ENCODE measurements at places on chromosomes 3 and 15.

DNA sequence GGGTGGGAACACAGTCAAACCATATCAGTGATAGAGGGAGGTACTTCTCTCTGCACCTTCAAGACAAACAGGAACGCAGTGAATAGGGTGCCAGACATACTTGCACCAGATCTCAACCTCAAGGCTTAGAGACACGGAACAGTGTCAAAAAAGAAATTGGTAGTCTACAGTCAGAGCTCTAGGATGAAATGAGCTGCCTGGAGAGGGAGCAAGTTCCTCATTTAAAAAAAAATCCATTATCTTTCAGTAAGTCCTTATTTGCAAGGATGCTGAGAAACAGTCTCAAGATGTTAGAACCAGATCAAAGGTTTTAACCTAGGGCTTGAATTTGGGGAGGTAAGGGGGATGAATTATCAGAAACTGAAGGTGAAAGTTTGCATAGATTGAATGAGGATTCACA lies 20.2 kb upstream of the LMCD1 start:
- DNase-seq, result no peak

- no peak for DNase-seq
These were observed 39.8 kb downstream of the ACSBG1 start for GRCh38 chr15:78194568-78194925.

DNA sequence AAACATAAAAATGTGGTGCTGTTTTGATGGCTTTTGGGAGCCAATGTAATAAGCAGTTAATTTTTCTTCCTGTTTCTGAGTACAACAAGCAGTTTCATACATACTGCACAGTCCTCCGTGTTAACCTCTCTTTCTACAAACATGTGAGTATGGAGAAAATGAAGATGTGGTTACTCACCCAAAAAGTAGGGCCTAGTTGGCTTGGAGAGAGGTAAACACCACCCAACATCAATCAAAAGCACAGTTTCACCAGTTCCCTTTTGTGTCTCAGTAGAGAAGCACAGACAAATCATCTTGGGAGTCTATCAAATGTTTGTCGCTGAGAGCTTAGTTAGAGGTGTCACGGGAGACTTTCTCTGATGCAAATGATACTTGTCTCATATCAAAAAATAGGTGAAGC lies 320.2 kb downstream of the UNC13C start:
- no peak for DNase-seq

- DNase-seq, result no peak
These were observed 313.4 kb upstream of the CHRM5 start for GRCh38 chr15:33654860-33655259.

DNA sequence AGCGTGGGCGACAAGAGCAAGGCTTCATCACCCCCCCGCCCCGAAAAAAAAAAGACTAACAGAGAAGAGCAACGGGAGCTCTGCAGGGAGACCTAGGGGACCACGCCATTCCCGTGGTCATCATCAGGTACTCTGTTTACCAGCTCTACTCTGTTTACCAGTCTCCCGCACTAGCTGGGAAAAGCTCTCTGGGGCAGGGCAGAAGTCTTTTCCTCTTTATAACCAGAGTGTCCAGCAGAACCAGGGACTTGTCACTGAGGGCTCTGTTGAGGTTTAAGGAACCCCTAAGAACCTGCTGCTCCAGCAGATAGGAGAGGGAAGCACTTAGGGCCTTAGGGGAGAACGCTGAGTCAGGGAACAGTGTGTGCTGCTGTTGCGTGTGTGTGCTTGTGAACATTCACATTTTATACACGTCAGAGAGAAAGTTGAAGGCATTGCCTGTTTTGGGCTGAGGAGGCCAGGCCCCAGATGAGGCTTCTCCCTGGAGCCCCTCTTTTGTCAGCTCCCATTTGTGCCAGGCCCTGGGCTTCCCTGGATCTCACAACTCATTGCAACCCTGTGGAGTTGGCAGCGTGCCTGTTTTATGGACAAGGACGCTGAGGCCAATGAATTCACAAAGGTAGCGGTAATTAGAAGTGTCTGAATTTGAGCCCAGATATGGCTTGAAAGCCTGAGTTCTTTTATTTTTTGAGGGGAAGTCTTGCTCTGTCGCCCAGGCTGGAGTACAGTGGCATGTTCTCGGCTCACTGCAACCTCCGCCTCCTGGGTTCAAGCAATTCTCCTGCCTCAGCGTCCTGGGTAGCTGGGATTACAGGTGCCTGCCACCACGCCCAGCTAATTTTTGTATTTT lies 24.2 kb upstream of the ERICH6 start:
- DNase-seq, result no peak
